Amniotic stem cell (primary cell): ENCODE measurements at places on chromosomes 2 and 18.

GRCh38 chr2:148526509-148527346 lies 117.8 kb upstream of the EPC2 start:
- DNase-seq: no peak

DNA sequence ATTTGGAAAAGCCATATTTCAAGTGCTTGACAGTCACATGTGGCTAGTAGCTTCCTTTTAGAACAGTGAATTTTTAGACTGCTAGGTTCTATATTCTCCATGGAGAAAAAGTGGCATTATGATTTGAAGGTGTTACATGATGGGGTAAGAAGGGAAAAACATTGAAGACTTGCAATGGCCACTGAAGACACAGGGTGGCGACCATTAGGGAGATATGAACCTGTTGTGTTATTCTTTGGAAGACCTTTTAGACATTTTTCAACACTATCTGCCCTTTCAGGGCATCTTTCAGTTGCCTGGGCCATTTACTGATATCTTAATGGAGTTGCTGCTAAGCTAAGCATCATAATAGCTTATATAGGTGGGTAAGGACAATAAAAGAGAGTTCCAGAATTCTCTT lies 1387.2 kb downstream of the SUCLG1 start:
- DNase-seq: no peak

GRCh38 chr2:144481666-144482065 lies 38.3 kb downstream of the ZEB2 start:
- DNase-seq: no peak

GRCh38 chr2:9630736-9631552 lies at the start of gene YWHAQ:
Gene YWHAQ (minus strand): TSS chr2:9630997. CDS start chr2:9630452, 545 bp downstream.
- DNase-seq: peak; percentile 98

GRCh38 chr2:43254331-43254730 lies 27.9 kb upstream of the ZFP36L2 start:
- DNase-seq: no peak
